ENCODE measurements at places on chromosomes 6 and 20. TPM values are rescaled to one million over a fixed set of nuclear protein-coding genes. Genes with fewer than 3 reads are reported as not detected.

The UBE2C gene
- total RNA-seq, result 11.9 TPM

The STMND1 gene
- total RNA-seq, result not detected

The SLC22A1 gene
- 0.59 TPM for total RNA-seq

The KCNK5 gene
- 1.4 TPM for total RNA-seq

The PGC gene
- not detected for total RNA-seq

The TBPL1 gene
- 22.0 TPM for total RNA-seq

The KIF25 gene
- total RNA-seq, result not detected

The C6orf163 gene
- total RNA-seq, result 5.6 TPM

The GPSM3 gene
- 4.1 TPM for total RNA-seq
